ENCODE measurements at places on chromosomes 13 and 19. TPM values are rescaled to one million over a fixed set of nuclear protein-coding genes. Genes with fewer than 3 reads are reported as not detected.

The ABCA7 gene
- total RNA-seq, result 4.2 TPM

The PNMA8B gene
- total RNA-seq, result 2.1 TPM

The PIBF1 gene
- 36.1 TPM for total RNA-seq

The C19orf25 gene
- 21.9 TPM for total RNA-seq
